ENCODE measurements at places on chromosomes 11 and 22.
A peak's percentile ranks its signal among the peaks of the same experiment; 100 is the strongest.

- DNase-seq, result no peak
Observed at GRCh38 chr11:15590132-15590531, 475.4 kb downstream of the INSC start.

DNA sequence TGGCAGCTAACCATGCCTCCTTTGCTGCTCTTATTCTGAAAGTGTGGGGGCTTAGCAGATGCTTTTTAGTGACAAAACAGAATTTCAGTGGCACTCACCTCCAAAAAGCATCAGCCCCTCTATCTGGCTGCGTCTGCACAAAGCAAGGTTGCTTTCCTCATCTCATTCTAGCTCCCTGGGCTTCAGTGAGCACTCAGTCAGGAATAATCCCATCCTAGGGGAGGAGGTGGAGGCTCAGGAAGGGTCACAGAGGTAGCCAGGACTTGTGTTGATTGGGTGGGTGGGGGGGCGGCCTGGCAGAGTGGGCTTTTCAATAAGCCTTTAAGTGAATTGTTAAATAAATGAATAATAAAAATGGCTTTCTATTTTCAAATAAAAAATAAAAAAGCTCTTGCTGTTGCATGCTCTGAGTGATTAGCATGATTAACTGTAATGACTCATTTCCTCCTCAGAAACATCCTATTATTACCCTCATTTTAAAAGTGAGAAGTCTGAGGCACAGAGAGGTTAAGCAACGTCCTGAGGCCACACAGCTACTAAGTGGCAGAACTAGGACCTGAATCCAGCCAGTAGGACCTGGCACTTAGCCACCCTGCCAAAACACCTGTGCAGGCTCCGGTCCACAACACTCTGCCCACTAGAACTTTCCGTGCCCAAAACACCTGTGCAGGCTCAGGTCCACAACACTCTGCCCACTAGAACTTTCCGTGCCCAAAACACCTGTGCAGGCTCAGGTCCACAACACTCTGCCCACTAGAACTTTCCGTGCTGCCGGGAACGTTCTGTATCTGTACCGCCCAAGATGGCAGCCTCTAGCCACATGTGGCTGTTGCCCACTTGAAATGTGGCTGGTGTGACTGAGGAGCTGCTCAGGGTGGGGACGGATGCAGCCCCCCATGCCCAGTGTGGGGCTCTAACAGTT lies 5.5 kb downstream of the B3GAT1 start:
- no peak for DNase-seq

GRCh38 chr22:22887621-22888503 lies at the start of gene IGLL5:
IGLL5 (plus strand) TSS chr22:22887816; CDS start chr22:22888054, 238 bp downstream.
- no peak for DNase-seq

- DNase-seq, result peak; percentile 79
Observed at GRCh38 chr11:63614136-63614671, at the start of gene PLAAT3. PLAAT3 (minus strand) TSS chr11:63614433; CDS start chr11:63614014, 419 bp downstream.

- DNase-seq, result no peak
Observed at GRCh38 chr11:35859301-35859700, 84.6 kb upstream of the LDLRAD3 start.

- no peak for DNase-seq
Observed at GRCh38 chr11:27420722-27421572, 51.6 kb downstream of the LGR4 start.

DNA sequence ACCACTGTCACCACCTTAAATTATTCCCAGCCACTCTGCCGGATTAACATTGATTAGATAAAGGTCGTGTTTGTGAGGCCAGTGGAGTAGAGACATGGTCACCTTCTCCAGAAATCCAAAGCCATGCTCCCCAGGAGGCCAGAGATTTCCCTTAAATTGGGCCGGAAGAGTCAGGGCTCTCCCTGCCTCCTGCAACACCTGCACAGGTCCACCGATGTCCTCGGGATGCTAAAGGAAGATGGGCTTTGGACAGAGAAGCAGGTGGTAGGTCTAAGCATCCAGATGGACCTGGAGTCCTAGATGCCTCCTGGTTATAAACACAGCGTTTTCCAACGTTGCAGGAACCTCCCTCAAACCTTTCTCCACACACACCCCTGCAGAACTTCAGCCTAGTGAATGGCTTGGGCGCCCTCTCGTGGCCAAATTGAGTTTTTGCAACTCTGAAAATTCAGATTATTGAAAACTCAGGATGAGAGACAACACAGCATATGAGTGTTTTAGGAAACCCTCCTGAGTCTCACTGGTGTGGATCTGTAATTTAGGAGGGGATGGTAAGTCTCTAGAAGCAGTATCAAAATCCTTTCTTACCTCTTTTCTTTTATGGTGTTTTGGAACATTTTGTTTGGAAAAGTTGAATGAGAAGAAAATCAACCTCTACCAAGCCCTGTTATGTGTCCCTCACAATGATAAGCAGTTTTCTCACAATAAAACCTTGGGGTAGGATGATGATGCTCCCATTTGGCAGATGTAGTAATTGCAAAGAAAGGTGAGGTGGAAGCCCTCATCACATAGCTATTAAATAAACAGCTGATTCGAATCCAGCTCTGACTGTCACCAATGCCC lies 109.6 kb downstream of the RRAS2 start:
- peak; percentile 85 for DNase-seq

DNA sequence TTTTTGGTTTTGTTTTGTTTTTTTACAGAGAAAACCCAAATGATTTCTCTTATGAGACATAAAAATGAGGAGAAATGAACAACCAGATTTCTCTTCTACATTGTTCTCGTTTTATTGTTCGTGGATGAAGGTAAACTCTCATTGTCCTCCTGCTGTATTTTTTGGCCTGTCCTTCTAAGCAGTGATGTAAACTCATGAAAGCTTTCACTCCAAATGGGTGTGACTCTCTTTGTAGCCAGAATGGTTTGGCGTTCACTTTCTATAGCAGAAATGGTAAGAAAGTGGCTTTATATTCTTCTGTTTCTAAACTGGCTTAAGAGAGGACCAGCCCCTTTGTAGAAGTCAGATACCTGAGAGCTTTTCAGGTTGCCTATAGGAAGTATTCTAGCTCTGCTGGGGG lies 15.5 kb upstream of the BMAL1 start:
- no peak for DNase-seq

GRCh38 chr11:1565904-1566247 lies 6.2 kb downstream of the DUSP8 start:
- no peak for DNase-seq

DNA sequence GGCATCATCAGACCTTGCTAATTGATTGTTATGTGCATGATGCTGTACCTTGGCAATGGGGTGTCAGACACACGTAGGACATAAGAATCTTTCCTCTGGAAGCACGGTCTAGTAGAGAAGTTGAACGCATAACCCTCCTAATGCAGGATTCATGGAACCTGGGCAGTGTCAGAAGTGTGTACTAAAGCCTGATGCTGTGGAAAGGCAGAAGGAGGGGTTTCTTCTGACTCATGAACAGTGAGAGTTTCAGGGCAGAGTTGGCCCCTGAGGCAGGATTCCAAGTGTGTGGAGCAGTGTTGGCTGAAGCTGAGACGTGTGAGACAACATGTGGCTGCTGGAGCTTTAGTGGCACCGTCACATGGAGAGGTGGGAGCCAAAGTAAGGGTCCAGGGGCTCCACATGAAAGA lies 3.5 kb downstream of the PANX1 start:
- DNase-seq, result no peak

DNA sequence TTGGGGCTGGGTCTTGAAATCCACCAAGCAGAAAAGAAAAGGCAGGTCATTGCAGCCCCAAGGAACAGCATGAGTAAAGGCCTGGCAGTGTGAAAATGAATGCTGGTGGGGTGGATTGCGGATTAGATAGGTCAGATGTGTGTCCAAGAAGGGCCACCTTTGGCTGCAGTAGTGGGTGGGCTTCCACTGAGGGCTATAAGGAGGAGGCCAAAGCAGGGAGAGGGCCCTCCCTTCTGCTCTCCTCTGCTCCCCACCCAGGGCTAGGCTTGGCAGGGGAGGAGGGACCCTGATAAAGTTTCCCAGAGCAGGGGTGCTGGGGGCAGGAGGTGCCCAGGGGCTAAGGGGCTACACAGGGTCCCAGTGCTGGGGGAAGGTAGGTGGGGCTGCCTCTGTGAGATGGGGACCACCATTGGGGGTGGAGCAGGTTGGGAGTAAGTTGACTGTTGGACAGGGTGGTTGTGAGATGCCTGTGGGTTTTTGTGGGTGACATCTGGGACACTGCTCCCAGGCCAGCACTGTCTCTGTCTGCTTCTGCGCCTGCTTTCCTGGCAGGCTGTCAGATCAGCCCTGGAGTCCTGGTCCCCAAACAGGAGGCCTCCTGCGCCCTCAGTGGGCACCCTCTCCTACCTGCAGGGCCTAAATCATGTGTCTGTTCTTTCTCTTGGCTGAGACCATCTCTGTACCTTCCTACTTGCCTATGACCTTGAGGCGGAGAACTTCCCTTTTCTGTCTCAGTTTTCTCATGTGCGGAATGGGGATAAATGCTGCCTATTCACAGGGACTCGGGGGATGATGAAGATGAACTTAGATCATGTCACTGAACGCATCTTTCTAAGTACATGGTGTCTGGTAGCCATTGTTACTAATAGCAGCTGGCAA lies 1.9 kb downstream of the CAPN5 start:
- DNase-seq, result no peak

- DNase-seq, result no peak
Observed at GRCh38 chr11:134433251-134433650, 21.2 kb upstream of the B3GAT1 start.

DNA sequence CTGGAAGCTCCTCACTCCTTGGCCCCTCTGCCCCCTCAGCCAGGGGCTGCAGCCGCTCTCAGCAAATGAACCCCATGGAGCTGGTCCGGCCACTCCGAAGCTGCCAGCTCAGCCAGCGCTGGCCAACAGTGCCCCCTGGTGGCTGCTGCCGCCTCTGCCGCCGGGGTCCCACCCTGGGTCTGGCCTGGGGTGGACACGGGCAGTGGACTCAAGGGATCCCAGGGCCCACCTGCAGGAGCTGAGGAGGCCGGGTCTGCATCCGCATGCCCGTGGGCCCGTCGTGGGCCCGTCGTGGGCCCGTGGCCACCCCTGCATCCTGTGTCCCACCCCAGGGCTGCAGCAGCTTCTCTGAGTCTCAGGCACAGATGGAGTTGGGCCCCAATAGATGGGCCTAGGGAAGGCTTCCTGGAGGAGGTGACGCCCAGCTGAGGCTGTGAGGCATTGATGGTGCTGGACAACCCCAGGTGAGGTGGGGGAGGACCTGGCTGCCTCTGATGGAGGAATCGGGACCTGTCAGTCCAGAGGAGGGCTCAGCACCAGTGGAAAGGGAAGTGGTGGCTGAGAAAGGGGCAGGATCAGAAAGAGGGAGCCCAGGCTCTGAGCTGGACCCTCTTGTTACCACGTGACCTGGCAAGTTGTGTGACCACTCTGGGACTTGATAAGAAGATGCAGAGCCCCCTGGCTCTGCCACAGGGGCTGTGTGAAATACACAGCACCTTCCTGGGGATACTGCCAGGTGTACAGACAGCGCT lies 522.3 kb downstream of the BRD1 start:
- DNase-seq, result peak; percentile 91

DNA sequence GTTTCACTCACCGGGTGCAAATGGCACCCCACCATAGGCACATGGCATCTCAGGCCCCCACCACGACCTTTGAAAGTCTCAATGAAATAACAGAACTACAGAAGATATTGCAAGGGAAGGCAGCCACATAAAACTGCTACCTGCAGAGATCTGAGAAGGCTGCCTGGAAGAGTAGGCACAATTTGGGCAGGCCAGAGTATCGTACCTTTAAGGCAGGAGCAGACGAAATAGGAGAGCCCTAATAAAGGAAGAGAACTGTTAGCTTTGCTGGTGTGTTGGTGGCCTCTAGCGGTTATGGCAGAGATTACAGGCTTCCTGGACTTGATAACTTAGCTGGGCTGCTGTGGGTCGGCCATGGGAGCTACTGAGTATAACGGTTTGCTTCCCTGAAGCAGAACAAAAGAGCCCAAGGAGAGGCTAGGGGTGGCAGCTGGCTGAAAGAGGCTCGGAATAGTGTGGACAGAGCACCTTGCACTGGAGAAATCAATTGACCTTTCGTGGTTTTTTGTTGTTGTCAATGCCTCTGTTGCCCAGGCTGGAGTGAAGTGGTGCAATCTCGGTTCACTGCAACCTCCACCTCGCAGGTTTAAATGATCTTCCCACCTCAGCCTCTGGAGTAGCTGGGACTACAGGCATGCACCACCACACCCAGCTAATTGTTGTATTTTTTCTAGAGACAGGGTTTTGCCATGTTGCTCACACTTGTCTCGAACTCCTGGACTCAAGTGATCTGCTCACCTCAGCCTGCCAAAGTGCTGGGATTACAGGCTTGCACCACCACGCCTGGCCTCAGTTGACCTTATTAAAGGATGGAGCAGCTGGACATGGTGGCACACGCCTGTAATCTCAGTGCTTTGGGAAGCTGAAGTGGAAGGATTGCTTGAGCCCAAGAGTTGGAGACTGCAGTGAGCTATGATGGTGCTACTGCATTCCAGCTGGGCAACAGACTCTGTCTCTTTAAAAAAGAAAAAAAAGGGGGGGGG lies 4.8 kb downstream of the SDF2L1 start:
- DNase-seq, result peak; percentile 84

DNA sequence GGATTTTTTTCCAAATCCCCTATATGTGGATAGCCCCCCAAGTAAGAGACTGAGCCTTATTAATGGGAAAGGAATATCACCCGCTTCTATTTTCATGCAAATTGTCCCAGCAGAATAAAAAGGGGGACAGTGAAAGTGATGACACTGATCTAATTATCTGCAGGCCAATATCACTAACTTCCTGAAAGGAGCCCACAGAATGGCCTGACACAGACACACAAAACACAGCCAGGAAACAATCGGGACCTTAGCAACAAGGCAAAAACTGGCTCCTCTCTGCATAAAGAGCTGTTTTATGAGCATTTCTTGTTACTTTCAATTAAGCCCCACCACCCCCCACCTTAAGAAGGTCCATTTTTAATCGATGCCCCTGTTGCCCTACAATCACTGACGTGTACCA lies 54.3 kb upstream of the FAM181B start:
- DNase-seq, result no peak

DNA sequence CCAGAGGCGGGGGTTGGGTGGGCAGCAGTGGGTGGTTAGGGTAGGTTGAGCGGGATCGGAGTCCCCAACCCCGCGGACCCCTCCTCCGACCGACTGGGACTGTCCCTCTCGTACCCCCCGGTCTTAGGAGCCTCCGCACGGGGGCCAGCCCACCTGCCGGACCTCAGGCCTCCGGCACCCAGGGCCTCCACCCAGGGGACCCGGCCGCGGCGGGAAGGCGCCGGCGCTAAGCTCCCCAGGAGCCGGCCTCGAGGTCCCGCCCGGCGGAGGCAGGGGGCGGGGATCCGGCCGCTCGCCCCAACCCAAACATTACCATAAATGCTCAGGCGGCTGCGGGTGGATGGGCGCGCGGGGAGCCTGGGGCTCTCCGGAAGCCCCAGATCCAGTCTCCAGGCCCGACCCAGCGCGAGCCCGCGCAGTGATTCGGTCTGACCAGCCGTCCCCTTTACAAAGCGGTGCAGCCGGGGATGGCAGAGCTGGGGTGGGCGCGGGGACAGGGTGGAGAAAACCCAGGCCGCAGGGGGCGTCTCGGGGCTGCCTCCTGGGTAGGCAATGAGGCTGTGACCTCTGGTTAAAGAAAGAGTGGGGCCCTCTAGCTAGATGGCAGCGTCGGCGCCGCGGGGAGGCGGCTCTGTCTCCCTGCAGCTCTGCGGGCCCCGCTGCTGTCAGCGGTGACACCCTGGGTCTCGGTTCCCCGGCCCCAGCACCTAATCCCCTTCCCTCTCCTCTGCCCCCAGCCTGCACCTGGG lies 4.0 kb upstream of the MCAM start:
- peak; percentile 80 for DNase-seq

Measured in retina (tissue), 1 donor.